ENCODE measurements at places on chromosomes 5 and 9.

DNA sequence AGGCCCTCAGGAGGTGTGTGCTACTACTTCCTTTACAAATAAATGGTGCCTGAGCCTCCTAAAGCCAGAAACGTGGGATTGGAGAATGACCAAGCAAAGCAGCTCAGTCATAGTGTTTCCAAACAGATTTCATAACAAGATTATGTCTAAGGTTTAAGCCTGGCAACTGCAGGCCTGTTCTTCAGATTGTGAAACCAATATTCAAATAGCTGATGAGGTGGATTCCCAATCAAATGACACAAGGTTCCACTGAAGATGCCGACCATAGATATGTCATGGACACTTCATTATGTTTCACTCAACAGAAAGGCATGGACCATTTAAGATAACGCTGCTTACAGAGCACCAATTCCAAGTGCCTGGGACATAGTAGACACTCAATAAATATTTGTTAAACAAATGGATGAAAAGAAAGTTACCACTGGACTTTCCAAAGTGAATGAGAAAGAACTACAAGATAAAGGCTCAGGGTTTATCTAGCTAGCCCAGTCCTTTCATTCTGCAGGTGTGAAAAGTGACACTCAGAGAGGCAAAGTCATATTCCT, 189.5 kb downstream of the ACTL7B start:
- H3K27ac ChIP-seq: no peak overlapping the region
- DNase-seq: no peak
- H3K4me1 ChIP-seq: no peaks in the 10 kb centered on the region
- H3K27me3 ChIP-seq: no peaks in the 10 kb centered on the region

- H3K27me3 ChIP-seq: no peaks in the 10 kb centered on the region
- no peaks in the 10 kb centered on the region for H3K36me3 ChIP-seq
- H3K4me1 ChIP-seq: no peaks in the 10 kb centered on the region
- no peak overlapping the region for H3K4me3 ChIP-seq
- no peak overlapping the region for H3K27ac ChIP-seq
Observed at GRCh38 chr5:74028976-74029375, 403.0 kb downstream of the ARHGEF28 start.

DNA sequence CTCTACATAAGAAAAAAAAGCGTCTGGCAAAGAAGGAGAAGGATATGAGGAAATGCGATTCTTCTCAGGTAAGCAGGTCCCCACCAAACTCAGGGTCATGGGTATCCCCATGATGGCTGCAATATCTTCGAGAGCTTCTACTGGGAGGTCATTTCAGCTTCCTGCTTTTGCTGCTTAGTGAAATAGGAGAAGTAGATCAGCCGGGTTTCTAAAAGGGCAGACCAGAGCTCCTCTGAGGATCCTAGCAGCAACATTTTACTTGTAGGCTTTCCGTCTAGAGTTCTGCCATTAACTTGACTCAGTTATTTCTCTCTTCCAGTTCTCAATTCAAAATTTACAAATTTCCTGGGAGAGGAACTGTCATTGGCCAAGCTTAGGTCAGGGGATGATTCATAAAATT, 134.7 kb downstream of the DPYSL3 start:
- no peaks in the 10 kb centered on the region for H3K27me3 ChIP-seq
- H3K4me1 ChIP-seq: no peaks in the 10 kb centered on the region

DNA sequence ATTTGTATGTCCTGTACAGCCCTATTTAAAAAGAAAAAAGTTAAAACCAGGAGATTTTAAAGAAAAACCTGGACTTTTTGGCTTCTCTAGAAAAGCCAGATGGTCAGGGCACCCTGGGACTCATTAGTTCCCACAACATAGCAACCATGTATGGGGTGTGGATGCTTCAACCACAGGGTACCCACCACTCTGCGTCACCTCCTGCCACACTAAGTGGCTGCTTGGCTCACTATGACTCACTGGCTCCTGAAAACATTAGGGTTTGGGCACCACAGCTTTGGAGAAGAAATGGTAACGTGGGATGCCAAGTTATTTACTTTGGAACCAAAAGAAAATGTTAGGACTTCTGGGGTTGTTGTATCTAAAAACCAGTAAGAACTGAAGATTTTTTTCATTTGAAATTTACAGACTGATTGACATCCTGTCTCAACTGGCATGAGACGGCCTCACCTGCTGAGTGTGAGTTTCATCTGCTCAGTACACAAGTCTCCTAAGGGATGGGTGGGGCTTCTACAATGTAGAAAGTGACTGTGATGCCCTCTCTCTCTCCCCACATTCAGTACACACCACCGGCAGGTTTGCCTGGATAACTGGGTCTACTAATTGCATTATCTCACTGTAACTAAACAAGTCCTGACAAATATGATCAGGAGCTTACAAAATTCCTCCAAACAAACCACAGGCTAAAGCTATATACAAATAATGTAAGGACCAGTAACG, 103.9 kb downstream of the ESM1 start:
- H3K27ac ChIP-seq: no peak overlapping the region
- peak; percentile 20 for DNase-seq
- no peaks in the 10 kb centered on the region for H3K36me3 ChIP-seq
- H3K27me3 ChIP-seq: peaks cover 2% of the 10 kb centered on the region
- no peak overlapping the region for H3K4me3 ChIP-seq

GRCh38 chr5:131939690-131940345, 5.6 kb downstream of the MEIKIN start:
- H3K4me1 ChIP-seq: no peaks in the 10 kb centered on the region
- no peak overlapping the region for H3K27ac ChIP-seq
- DNase-seq: no peak
- no peaks in the 10 kb centered on the region for H3K27me3 ChIP-seq
- no peaks in the 10 kb centered on the region for H3K36me3 ChIP-seq
- H3K4me3 ChIP-seq: no peak overlapping the region
